Effector CD8-positive, alpha-beta T cell (primary cell): ENCODE measurements at places on chromosomes 6 and 20.

DNA sequence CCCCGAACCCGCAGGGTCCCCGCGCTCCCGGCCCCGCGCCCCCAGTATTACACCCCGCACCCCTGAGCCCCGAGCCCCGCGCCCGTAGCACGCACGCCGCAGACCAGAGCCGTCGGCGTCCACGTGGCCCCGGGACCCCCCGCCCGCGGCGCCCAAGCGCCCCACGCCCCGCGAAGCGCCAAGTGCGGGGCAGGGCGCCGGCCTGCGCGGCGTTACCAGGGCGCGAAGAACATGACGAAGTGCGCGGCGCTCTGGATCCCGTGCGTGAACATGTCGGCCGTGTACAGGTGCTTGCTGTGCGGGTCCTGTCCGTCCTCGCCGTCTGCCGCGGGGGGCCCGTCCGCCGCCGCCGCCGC, 312 bp downstream of the TXNDC5 start:
- DNase-seq = no peak

- no peak for DNase-seq
These were observed 108.3 kb upstream of the AKAP12 start for GRCh38 chr6:151131324-151132007.

- peak; percentile 37 for DNase-seq
These were observed 31.4 kb downstream of the PRDM1 start for GRCh38 chr6:106117579-106117978.

GRCh38 chr6:129243377-129243776, 360.4 kb downstream of the LAMA2 start:
- DNase-seq = no peak

- no peak for DNase-seq
These were observed 68.9 kb downstream of the MTHFD1L start for GRCh38 chr6:150934380-150934779.

DNA sequence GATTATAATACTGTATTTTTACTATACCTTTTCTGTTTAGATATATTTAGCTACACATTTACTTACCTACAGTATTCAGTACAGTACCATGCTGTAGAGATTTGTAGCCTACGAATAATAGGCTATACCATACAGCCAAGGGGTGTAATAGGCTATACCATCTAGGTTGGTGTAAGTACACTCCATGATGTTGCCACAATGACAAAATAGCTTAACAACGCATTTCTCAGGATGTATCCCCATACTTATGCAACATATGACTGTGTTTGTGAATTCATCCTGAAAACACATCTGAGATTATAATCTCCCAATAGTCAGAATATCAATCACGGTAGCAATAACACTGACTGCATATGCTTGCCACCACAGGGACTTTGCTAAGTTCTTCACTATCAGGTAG, 20.7 kb downstream of the B4GALT5 start:
- no peak for DNase-seq

- DNase-seq = no peak
These were observed at the start of gene TREML2 for GRCh38 chr6:41200901-41201763. Gene TREML2, minus strand, starts transcription at chr6:41201149. Its CDS starts 141 bp downstream, at chr6:41201008.

DNA sequence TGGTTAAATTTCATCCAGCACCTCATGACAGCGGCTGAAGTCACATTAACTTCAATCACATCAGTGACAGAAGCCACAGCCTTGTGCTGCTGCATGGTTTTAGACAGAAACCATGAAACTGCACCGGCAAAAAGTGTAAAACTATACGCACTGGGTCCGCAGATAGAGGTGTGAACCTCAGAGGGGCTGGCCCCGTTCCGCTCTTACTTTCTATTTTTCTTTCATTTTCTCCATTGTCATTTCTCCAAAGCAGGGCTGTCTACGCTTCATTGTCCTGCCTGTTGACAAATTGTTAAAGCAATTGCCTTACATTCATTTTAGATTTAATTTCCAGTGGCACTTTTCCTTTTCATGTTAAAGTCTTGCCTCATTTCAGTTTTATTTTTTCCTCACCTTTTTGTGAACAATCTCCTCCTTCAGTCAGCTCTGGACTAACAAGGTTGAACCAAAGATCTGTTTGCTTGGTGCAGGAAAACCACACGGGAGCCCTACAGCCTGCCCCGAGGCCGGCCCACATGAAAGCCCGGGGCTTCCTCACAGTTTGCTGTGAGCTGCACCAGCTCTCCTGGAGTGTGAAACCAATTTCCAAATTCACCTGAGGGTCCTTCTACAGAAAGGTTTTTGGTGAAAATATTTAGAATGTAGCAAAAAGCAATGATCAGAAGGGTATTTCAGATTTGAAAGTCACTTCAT, 63.7 kb downstream of the PRR18 start:
- DNase-seq = no peak

DNA sequence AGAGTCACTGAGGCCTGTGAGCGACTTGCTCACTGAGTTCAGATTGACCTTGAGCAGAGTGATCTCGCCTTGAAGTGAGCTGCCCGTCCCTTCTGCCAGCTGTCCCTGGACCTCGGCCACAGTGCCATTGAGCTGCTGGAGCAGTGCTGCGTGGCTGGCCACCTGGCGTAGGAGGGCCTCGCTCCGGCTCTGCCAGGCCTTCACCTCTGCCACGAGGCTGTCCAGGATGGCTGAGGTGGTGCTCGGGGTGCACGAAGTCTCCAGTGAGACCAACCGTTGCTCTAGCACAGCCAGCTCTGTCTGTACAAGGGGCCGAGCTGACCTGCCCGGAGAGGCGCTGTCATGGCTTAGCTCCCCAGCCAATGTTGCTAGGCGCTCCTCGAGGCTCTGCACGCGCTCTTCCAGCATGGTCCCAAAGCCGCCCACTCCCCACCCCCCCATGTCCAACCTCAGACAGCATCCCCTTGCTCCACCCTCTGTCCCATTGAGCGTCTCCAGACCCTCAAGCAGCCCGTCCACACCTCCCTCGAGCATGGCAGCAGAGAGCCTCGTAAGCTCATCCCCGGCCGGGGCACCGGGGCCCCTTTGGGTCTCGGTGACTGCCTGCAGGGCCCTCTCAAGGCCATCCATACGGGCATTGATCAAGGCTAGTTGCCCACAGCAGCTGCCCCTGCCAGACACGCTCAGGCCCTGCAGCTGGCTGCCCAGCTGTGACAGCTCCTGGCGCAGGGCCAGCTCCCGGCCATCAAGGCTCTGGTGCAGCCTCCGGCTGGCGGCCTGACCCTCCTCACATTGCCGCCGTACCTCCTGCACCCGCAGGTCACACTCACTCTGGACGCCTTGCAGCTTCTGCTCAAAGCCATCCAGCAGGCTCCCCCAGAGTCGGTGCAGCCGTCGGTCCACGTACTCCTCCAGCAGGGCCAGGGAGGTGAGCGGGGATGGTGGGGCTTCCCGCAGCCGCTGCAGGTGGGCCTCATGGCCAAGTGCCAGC, 4.6 kb downstream of the EMILIN3 start:
- DNase-seq = no peak

DNA sequence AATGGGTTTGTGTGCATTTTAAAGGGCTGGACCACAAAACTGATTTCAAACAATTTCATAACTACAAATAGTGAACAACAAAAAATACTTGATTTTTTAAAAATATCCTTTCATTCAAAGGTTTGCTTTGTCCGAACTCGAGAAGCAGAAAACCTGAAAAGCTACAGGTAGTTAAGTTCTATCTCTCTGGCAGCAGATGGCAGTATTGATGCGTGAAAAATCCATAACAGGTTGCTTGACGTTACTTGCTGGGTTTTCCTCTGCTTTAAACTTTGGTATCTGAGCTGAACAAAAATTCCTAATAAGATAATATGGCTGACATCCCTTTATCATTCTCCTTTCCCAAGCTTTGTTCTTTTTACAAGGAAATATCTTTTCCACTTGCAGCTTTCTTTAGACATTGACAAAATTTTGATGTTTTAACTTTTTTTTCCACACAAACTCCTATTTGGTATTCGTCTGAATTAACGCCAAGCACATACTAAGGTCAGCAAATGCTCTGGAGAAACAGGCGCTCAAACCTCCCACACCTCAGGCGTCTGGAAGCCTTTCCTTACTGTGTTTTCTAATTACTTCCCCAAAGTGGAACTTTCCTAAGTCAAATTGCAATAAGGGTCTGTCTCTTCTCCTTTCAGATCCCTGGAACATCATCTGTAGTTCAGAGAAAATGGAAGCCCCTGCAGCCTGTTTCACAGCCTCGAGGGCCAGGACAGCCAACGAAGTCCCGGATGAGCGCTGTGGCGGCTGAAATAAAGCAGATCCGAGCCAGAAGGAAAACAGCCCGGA, 50.3 kb upstream of the GFRAL start:
- DNase-seq = no peak

DNA sequence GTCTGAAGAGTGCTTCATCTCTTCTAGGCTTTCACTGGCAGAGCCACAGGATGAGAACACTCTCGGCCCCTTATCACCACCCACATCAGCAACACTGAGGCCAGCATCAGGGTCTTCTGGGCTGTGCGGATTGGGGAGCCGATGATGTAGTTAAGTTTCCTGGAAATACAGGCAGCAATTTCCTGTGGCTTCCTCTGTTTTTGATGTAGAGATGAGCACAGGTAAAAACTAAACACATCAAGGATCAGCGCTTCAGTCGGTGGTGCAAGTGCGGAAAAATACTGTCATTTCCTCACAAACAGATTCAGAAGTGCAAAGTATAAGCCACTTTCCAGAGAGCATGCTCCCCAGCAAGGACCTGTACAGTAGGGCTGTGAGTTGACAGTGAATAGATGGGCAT, 62.6 kb downstream of the BACH2 start:
- DNase-seq = peak; percentile 60

DNA sequence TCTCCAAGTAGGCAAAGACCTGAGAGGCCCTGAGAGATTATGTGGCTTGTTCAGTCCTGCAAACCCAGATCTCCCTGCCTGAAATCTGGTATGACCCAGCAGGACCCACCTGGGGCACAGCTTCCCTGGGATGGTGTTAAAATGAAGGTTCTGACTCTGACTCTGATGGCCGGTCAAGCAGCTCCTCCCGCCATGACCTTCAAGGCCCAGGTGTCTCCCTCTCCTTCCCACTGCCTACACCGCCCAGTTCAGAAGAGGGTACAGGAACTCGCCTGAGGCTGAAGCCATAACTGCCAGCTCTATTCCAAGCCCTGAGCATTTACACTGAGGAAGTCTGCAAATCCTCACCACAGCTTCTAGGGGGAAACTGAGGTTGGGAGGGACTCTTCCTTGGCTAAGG, 5.9 kb upstream of the CST7 start:
- no peak for DNase-seq

GRCh38 chr20:38136421-38137245, 28.4 kb downstream of the TGM2 start:
- DNase-seq = no peak

DNA sequence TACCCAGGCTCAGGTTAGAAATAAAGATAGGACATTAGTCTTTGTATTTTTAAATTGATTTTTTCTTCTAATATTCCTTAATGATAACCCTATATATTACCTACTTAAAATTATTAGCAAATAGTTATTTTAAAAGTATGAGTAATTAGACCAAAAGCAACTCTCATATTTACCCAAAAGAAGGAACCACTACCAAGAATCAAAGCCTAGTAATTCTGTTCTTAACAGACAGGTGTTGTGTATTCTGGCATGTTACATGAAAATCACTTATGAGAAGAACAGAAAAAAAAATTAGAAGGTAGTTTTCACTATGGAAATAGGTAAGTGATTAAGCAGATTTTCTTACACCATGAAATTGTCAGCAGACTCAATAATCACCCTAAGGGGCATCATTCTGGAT, 105.1 kb downstream of the ATG5 start:
- DNase-seq = no peak

DNA sequence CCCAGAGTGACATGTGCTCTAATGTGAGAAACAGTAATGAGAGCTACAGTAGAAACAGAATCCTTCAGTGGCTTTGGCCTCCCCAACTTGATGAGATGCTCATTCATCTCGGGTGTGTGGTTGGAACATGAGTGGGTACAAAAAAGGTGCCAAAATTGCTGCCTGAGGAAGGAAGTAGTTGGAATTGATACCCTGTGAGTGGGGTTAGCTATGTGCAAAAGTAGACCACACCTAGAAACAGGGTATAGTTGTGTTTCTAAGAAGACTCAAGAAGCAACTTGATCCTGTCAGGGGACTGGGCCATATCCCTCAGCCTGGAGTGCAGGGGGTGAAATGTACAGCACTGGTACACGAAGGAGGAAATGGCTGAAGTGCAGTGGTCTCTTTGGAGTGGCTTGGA, 206.4 kb upstream of the SUPT3H start:
- DNase-seq = no peak

DNA sequence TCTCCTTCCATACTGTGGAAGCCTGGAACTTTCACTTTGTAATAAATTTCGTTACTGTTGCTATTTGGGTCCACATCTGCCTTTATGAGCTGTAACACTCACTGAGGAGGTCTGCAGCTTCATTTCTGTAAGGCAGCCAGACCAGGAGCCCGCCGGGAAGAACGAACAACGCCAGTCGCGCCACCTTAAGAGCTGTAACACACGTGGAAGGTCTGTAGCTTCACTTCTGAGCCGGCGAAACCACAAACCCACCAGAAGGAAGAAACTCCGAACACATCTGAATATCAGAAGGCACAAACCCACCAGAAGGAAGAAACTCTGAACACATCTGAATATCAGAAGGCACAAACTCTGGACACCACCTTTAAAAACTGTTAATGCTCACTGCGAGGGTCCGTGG, 589.9 kb upstream of the SLC35B3 start:
- DNase-seq = no peak

GRCh38 chr20:3543901-3544507, 73.2 kb downstream of the ATRN start:
- DNase-seq = no peak

DNA sequence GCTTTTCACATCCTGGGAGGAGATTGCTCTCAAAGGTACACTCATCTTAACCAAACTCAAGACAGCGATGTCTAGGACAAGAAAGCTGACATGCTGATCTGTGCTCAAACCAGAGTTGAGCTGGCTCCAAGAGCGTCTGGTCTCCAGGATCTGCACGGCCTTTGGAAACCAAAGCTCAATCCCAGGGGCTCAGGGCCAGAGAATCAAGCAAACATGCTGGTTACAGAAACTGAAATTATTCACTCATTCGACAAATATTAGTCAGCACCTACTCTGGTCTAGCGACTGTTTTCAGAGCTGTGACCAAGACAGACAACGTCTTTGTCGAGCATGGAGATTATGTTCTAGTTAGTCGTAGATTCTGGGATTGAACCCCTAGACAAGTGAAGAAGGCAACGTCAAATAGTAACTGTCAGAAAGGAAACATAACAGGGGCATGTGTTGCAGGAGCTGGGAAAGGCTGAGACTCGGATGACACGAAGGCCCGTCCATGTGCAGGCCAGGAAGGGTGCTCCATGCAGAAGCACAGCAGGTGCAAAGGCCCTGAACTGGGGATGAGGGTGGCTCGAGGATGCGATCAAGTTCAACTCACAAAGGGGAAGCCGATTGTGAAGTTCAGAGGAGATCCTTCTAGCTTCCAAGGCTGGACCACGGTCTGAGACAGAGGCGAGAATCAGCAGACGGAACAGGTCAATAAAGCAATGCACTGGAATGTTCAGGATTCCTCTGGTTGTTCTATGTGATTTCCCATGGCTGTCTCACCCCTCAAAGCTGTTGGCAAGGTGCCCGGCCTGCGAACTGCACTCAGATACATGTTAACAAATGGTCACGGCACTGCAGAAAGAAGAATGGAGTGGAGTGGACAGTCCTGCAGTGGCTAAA, 12.5 kb upstream of the PCK1 start:
- no peak for DNase-seq

- no peak for DNase-seq
These were observed 42.8 kb downstream of the KIAA0319 start for GRCh38 chr6:24603241-24603640.

- DNase-seq = no peak
These were observed 23.4 kb downstream of the DNPH1 start for GRCh38 chr6:43205849-43206248.

GRCh38 chr6:55778705-55779104, 96.7 kb downstream of the BMP5 start:
- no peak for DNase-seq
